ENCODE measurements at places on chromosomes 7 and 10. TPM values are rescaled to one million over a fixed set of nuclear protein-coding genes. Genes with fewer than 3 reads are reported as not detected.

DNA sequence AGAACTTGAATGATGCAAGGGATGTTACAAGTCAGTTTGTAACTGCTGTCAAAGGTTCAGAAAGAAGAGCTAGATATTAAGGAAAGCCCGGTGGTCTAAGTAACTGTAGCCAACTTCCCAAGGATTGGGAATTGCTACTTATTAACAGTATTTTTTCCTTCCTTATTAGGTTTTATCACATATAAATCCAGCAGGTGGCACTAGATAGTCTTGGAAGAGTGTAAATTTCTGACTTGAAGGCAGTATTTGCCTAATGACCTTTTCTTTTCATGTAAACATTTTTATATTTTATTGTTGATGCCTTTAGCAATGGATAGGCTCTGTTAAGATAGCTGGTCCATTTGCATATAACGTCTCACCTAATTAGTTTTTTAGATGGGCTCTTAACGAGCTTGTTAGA is 51.2 kb downstream of the ANLN start:
- peak; percentile 46 for DNase-seq

DNA sequence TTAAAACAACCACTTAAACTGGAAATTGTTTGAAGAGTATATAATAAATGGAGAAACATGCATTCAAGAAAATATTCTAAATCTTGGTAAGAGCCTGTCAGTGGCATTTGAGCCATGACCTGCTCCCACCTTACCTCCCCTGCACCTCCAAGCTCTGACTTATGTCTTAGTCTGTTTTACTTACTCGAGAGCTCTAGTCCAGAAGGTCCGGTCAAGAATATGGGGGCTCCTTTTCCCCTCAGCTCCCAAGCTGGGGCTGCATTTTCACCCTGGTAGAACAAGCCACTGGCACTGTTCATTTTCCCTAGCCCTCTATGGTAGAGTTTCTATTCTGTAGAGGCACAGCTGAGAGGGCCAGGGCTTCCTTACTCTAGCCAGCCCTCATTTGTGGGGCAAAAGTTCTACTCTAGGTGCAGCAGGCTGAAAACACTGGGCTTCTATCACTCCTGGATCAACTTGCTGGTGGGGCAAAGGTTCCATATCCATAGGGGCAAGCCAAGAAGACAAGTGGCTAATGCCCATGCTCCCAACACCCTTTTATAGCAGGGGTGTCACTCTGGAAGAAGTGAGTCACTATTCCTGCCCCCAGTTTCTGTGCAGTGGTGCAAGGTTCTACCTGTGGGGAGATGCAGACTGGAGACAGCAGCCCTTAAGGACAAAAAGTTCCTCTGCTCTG is 40.6 kb downstream of the ZNF438 start:
- DNase-seq, result no peak

DNA sequence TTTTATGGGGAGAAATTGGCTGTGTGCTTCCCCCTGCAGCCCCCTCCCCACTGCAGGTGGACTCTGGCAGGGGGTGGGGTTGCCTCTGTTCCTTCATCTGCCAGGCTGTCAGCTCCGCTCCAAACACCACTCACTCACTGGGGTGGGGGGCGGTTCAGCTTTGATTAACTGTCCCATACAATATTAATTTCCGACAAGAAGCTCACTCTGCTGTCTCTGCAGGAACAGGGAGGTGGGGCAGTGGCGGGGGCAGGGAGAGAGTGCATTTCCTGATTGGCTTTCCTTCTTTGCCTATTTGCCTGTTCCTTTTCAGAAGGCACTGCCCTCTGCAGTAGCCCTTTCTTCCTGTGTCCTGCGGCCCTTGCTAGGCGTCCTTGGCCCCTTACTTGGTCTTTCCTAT is 500.8 kb downstream of the PLXNA4 start:
- DNase-seq, result no peak

DNA sequence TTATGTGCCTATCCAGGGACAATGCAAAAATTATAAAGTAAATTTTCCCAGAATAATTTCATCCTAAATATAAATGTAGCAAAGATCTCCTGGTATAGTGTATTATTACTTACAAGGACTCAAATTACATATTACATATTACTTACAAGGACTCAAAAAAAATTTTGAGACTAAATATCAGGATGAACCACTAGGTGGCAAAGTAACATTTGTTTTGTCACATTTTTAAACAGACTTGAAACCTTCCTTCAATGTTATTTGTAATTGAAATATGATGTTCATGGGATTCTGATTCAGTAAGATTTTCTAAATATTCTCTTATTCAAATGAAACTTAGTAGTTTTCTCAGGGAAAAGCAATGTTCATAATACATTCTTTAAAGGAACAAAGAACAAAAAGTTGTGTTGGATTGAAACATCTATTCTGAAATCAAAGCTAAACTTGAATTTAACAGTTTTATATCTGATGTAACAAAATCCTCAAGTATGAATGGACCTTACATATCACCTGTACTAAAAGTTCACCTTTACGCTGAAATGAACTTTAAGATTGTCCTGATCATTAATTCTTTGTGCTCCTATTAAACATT is 74.3 kb upstream of the GNAI1 start:
- peak; percentile 82 for DNase-seq

The MLXIPL gene
- not detected for total RNA-seq

The EZH2 gene
- 13.1 TPM for total RNA-seq

Measured in IMR-90 (cell line).